ENCODE measurements at places on chromosomes 12 and 14.

- no peak for DNase-seq
These were observed 2.7 kb downstream of the CIROP start for GRCh38 chr14:23101986-23102625.

DNA sequence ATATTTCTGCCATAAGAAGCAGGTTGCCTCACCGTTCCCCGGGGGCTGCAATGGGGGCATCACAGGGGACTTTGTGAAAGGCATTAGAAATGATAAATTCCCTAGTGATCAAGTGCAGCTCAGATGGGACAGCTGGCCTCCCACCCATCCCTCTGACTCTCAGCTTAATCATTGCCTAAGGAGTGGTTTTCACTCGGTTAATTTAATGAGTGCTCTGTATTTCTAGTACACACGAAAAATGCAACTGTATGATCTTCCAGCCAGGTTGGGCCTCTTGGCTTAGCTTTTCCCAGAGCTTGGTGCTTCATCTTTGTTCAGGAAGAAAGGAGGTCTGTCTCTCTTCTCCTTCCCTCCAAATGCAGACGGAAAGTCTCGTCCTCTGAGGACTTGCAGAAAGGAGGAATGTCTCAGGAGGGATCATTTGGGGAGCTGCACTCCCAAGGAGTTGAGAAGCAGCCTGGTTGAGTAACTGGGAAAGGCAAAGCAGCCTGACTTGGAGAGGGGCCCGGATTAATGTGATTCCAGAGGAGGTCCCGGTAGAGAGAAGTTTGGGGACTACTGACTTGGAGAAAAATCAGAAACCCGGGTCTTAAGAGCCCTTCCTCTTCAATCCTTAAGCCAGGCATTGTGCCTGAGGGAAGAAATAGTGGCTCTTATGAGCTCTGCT, 7.2 kb downstream of the CD9 start:
- DNase-seq, result no peak

DNA sequence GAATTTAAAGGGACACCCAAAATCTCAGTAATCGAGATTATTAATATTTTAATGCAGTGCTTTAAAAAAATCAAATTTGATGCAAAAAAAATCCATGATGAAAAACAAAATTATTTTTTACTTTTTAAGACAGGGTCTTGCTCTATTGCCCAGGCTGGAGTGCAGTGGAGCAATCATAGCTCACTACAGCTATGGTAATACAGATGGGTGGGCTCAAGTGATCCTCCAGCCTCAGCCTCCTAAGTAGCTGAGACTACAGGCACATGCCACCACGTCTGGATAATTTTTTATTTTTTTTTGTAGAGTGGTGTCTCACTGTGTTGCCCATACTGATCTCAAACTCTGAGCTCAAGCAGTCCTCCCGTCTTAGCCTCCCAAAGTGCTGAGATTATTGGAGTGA, 62.9 kb downstream of the TRAF3 start:
- no peak for DNase-seq

- no peak for DNase-seq
These were observed 75.7 kb upstream of the PPP4R3A start for GRCh38 chr14:91585856-91586255.

- DNase-seq, result peak; percentile 12
These were observed 69.9 kb upstream of the CNTN1 start for GRCh38 chr12:40622246-40622838.

GRCh38 chr12:53057816-53058500, 8.1 kb downstream of the TNS2 start:
- DNase-seq, result no peak

- DNase-seq, result no peak
These were observed 6.7 kb upstream of the SLC10A1 start for GRCh38 chr14:69803753-69804152.

DNA sequence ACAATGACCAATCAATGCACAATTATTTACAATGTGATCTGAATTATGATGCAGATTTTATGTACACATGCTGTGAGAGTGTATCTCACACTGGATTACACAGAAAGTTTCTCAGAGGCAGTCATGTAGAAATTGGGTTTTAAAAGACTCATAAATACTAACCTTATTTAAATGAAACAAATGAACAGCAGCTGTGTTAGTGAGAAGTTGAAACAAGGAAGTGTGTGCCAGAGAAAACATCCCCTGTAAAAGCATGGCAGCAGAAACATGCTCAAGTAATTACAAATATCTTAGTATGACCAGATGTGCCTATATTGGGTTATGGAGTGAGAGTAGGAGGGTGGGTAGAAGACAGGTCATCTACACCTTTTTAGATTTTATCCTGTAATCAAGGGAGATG, 723.7 kb downstream of the C12orf50 start:
- DNase-seq, result no peak

- no peak for DNase-seq
These were observed 52.7 kb downstream of the DAAM1 start for GRCh38 chr14:59241121-59241520.

DNA sequence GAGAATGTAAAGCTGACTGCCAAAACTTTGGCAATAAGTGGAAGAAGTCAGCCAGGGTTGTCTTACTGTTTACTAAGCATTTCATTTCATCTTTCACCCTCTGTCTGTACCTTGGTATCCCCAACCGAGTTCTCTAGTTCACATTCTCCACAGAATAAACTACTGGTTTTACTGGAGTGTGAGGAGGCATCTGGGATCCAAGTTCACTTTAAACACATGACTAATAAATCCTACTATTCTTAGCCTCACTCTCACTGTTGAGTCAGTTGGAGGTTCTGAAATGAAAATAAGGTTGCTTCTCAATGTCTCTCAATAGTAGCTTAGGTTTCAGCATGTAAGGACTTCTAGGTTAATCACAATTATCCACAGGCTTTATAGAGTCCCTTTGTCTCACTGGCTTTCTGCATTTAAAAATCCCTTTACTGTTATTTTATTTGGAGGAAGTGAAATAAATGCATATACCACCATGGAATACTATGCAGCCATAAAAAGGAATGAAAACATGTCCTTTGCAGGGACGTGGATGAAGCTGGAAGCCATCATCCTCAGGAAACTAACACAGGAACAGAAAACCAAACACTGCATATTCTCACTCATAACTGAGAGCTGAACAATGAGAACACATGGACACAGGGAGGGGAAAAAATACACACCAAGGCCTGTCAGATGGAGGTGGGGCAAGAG, 95.8 kb downstream of the EPS8 start:
- DNase-seq, result no peak

DNA sequence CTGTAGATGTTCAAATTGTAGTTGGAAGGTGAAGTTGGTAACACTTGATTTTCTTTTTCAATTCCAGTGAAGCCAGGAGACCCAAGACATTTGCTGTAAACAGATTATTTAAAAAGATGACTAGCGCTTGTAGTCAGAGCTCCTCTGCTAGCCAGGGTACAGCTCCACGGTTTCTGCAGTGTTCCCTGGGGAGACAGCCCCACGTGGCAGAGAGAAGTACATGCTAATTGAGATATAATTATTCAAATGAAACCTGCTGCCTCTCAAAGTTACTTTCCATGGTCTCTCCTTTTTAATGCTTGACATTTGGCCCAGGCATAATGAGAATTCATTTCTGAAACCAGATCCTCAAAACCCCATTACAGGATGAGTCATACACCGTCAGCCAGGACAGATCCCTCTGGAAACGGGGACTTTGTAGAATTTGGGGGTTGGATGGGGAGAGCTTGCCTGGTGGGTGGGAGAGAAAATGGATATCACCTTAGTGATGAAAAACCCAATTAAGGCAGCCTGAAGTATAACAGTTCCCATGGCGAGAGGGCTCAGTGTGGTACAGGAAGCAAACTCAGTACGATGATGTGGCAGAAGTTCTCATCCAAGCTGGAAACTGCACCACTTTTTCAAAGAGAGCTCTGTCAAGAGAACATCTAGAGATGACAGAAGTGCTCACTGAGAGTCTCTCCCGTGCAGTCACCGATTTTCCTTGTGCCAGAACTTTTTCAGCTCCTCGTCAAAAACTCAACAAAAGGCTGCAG, 637.7 kb upstream of the TMEM132C start:
- DNase-seq, result no peak

DNA sequence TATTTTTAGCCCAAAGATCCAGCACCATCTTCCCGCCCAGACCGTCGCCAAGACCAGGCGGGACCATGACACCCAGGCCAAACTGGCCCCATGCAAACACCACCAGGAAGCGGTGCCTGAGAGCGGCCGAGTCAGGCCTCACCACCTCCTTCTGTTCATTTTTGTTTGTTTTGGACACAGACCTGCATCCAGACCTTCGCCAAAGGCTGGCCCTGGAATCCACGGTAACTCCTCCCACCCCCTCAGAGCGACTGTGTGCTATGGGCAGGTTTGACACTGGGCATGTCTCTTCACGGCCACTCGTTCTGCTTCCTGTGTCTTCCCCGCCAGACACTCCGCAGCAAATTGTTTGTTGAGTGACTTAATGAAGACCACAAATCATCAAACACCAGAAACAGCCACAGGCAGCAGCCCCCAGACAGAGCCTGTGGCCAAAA, 47.1 kb downstream of the NCOR2 start:
- DNase-seq, result no peak
